A673 (cell line): ENCODE measurements at places on chromosomes 3 and 15. TPM values are rescaled to one million over a fixed set of nuclear protein-coding genes. Genes with fewer than 3 reads are reported as not detected.

GOLGA6B gene
- total RNA-seq = 0.20 TPM in 1 of 2 replicates, not detected in the other

TADA3 gene
- 46.1 and 49.6 TPM in 2 replicates for total RNA-seq

GRCh38 chr15:50227076-50227475, 38.5 kb downstream of the HDC start:
- DNase-seq = no peak

DNA sequence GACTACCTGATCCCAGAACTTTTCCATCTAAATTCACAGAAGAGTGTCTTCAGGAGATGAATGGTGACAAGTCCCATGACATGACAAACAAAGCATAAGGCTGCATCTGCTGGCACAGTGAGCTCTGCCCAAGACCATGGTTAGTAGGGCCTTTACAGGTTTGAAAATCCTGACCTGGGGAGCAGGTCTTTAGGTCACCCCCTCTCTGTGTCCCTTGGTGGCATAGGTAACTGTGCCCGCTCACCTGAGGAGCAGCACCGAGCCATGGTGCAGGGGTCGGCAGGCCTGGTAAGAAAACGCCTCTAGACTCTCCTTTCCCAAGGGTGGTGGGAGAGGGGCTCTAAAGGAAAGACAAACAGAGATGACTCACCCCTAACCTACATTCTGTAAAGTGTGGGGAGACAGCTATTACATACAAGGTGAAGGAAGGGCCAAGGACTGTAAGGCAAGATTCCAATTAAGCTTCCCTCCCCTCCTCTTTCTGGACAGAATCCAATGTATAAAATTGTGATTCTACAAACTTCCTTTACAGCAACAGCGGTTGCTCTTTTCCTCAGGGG, 74.0 kb downstream of the SATB1 start:
- no peak for DNase-seq

DNA sequence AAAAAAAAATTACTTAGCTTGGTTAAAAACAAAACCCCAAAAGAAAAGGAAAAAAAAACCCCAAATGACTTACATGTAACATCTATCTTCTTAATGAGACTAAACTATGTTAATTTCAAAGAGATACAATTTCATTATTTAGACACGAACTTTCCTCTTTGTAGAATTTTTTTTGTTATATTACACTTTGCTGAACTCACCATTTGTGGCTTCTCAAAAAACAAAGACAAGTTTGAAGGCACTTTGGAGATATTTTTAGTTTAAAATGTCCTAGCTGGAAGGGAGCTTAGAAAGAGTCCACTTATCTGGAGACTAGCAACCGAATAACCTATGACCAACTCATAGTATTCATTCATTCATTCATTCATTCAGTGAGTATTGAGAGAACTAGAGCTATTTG, 301.7 kb upstream of the ROPN1 start:
- no peak for DNase-seq

GRCh38 chr3:160587105-160587504, 21.7 kb upstream of the KPNA4 start:
- DNase-seq = no peak
